ENCODE measurements at places on chromosomes 1 and 21.

DNA sequence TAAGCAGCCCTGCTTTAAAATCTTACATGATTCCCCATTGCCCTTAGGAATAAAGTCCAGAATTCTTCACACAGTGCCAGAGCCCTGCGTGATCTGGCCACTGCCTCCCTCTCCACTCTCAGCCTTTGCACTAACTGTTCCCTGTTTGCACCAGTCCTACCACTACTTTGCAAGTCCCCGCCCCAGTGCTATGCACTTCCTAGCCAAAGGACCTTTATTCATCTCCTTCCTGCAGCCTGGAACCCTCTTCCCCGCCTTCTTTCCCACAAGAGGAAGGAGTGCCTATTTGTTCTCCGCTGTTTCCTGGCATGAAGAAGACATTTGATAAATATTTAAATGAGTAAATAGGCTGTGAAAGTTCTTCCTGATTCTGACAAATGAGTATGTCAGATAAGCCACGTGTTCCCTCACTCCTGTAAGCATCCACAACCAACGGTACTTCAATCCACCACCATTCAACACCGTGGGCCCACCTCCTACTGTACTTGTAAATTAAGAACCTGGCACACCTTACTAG lies 23.9 kb downstream of the CAPN8 start:
- DNase-seq: no peak

DNA sequence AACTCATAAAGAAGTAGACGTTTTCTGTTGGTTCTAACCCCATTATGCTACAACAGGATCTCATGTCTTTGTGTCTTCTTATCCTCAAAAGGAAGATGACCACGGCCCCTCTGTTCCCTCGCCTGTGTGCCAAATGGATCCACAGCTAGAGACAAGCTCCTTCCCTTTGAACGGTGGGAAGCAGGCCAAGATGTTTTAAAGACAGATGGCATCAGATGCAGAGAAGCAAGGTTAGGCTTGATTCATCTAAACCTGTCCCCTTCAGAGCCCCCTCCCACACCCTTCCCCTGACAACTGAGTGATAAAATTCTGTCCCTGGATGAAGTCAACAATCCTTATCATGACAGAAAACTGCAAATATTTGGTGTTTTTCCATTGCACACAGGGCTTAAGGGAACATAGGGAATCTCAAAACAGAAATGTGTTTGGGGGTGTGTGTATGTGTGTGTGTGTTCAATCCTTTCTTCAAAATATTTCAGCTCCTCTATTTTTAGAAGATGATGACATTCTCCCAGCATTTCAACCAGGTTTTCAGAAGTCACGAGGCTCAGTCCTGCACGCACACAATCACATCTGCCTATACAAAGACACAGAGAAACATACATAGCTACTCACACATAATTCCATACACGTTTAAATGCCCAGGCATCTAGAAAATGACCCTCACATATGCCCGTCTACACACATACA lies 27.8 kb upstream of the FMOD start:
- no peak for DNase-seq

- DNase-seq: no peak
Observed at GRCh38 chr1:206702803-206703202, 18.1 kb downstream of the MAPKAPK2 start.

DNA sequence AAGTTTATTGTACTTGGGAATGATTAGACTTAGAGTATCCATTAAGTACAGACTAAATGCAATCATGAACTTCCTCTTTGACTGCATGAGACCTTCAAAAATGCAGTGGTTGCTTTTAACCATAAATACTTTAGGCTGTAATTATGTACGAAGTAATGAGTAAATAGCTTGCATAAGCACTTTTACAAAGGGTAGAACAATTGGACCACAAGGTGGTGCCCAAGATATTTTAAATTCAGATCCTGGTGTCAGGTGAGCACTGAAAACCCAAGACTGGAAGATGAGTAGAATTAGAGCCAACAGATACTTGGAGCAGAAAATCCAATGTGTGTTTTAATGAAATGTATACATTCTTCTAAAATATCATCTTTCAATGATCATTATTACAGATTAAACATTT lies 43.4 kb upstream of the RHOU start:
- DNase-seq: no peak

DNA sequence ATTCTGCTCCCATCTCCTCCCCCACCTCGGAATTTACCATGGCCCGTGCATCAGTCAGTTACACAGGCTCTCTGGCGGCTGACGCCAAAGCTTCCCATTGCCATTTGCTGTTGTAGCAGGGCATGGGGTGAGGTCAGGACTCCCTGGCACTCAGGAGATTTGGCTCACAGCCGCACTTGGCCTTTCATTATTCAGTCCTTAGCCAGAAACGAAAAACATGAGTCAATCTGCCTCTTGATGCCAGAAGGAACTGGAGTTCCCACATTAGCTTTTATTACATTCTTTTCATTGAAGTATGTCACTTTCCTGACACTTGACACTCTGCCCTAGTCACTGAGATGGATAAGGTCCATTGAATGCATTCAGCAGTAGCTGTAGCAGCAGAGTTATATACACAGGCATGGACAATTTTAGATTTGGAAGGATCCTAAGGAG lies 260.6 kb downstream of the CACNA1E start:
- DNase-seq: no peak

GRCh38 chr1:33721301-33721815 lies 142.5 kb upstream of the HMGB4 start:
- no peak for DNase-seq

DNA sequence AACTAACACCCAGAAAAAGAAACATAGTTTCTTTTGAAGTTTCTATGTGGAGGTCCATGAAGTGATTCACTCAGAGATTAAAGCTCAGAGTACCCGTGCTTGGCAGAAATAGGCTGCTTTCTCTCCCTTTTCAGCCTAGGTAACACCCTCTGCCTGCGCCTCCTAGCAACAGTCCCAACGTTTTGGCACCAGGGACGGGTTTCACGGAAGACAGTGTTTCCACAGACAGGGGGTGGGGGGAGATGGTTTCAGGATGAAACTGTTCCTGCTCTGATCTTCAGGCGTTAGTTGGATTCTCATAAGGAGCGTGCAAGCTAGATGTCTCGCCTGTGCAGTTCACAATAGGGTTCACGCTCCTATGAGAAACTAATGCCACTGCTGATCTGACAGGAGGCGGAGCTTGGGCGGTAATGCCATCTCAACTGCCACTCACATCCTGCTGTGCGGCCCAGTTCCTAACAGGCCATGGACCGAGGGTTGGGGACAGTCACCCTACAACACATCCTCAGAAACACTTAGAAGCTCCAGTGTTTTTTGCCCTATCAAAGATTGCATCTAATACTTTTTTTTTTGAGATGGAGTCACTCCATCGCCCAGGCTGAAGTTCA lies 53.2 kb downstream of the CHML start:
- DNase-seq: no peak

DNA sequence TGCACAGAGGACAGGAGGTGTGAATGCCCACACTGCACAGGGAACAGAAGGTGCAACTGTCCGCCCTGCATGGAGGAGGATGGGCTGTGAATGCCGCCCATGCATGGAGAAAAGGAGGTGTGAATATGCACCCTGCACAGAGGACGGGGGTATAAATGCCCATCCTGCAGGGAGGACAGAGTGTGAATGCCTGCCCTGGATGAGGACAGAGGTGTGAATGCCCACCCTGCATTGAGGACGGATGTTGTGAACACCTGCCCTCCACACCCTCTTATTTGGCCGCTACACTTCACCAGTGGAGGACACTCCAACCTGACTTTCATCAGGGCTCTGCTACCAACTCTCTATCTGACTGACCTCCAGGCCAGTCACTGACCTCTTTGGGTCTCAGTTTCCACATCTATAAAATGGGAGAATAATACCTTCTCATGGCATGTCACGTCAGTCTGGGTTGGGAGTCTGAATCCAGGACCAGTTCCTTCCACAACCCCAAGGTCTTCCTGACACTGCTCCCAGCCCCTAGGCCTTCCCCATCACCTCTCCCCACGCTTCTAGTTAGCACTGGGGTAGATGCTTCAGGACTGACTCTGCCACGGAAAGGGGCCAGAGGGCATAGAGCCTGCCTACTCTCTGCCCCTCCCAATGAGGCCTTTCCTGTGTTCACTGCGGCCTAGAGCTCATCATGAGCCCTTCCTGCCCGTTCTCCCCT lies 28.4 kb downstream of the ZBTB17 start:
- DNase-seq: no peak

- no peak for DNase-seq
Observed at GRCh38 chr1:115976062-115976920, at the start of gene SLC22A15. TSS of gene SLC22A15 (plus strand) at chr1:115976513. CDS start at chr1:115976628, 115 bp downstream.

DNA sequence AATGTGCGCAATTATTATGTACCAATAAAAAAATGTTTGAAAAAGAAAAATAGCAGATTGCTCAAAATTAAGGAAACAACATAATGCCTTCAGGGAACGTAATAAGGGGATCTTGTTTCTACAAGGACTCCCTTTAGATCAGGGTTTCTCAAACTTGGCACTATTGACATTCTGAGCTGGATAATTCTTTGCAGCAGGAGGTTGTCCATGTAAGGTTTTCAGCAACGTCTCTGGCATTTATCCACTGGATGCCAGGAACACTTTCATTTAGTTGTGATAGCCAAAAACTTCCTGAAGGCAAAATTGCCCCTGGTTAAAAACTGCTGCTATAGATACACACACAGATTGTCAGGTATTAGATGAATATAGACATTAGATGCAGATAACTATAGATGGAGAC lies 666.7 kb upstream of the ADAMTS5 start:
- DNase-seq: no peak

DNA sequence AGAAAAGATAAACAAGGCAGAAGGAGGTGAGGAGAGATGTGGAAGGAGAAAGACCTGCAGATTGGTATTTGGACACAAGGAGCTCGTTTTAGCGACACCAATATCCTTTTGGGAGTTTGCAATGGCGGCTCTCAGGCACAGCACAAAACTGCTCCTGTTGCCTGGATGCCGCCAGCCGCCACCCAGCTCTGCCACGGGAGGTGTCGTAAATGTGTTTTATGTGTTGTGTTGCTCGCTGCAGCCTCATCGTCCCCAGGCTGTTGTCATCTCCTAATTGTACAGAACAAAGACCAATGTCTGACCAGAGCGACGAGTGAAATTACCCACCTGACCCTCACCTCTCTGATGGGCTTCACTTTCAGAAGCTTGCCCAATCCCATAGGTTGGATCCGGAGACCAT lies 96.6 kb upstream of the ZNF281 start:
- no peak for DNase-seq

DNA sequence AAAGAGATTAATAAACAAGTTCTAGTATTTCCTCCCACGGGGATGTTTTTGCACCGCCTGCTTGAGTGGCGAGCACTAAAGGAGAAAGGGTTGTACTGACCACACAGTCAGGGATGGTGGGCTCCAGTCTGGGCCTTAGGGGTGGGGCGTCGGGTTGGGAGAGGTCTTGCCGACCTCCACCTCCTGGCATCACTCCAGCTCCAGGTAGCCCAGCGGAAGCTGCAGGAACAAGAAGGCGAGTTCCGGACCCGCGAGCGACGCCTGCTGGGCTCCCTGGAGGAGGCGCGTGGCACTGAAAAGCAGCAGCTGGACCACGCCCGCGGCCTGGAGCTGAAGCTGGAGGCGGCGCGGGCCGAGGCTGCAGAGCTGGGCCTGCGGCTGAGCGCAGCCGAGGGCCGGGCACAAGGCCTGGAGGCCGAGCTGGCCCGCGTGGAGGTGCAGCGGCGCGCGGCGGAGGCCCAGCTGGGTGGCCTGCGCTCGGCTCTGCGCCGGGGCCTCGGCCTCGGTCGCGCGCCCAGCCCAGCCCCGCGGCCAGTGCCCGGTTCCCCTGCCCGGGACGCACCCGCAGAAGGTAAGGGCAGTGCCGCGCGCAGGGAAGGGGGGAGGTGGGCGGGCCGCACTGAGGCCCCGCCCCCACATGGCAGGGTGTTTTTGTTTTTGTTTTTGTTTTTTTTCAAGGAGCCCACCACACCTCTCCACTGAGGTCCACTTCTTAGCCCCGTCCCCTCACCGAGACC lies 19.7 kb downstream of the MFAP2 start:
- DNase-seq: no peak

GRCh38 chr1:162676087-162676486 lies 43.8 kb downstream of the DDR2 start:
- DNase-seq: no peak

DNA sequence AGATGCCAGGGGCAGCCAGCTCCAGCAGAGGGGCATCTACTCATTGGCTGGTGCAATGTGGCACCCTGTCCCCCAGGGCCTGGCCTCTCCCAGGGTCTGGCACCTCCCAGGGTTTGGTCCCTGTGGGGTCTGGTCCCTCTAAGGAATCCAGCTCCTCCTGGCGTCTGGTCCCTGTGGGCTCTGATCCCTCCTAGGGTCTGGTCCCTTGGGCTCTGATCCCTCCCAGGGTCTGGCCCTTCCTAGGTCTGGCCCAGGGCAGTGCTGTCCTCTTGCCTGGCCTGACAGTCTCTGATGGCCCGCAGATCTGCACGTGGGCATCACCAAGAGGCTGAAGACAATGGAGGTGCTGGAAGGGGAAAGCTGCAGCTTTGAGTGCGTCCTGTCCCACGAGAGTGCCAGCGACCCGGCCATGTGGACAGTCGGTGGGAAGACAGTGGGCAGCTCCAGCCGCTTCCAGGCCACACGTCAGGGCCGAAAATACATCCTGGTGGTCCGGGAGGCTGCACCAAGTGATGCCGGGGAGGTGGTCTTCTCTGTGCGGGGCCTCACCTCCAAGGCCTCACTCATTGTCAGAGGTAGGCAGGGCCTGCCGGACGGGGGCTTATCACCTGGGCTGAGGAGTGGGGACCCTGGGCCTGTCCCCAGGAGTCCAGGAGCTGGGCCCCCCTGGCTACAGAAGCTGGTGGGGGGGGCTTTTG lies 73.9 kb downstream of the OBSCN start:
- no peak for DNase-seq

DNA sequence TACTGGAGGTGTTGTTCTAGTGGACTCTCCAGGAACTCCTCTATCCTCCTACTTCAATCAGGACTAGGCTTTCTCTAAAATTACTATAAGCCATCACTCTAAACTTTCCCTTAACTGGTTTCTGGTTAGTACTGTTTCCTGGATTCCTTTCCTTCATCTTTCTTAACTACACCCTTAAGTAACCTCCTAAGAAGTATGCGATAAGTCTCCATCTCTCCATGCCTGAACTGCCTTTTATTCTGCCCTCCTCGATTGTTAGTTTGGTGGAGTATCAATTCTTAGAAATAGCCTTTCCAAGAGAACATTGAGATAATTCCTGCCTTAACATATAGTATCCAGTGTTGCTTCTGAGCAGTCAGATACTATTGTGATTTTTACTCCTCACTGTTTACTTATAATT lies 162.9 kb upstream of the PDE4B start:
- no peak for DNase-seq

- DNase-seq: no peak
Observed at GRCh38 chr1:211133393-211133835, 534 bp downstream of the KCNH1 start.
